ENCODE measurements at places on chromosomes 12 and 14. TPM values are rescaled to one million over a fixed set of nuclear protein-coding genes. Genes with fewer than 3 reads are reported as not detected.

GRCh38 chr12:44640427-44641190 lies 235.5 kb downstream of the NELL2 start:
- no peak for DNase-seq

DNA sequence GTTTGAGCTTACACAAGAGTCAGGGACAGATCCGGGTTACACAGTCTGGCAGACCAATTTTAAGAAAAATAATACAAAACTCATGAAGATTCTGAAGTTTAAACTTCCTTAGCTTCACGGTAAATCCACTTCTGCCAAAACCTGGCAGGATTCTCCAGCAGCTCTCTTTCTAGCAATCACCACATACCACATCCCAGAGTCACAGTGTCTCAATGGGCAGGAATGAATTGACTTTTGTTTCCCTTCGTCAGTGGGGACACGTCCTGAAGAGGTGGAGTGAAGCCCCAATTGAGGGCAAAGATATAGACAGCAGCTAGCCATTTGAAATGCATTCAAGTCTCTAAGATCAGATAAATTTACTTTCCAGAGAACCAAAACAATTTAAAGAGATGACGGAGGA lies 117.1 kb upstream of the ARHGAP5 start:
- DNase-seq: no peak

- no peak for DNase-seq
Measured at GRCh38 chr12:67524861-67525616, 123.5 kb upstream of the DYRK2 start.

SOX5 gene
- 9.0 TPM for polyA plus RNA-seq

TOX4 gene
- polyA plus RNA-seq: 61.7 TPM

DNA sequence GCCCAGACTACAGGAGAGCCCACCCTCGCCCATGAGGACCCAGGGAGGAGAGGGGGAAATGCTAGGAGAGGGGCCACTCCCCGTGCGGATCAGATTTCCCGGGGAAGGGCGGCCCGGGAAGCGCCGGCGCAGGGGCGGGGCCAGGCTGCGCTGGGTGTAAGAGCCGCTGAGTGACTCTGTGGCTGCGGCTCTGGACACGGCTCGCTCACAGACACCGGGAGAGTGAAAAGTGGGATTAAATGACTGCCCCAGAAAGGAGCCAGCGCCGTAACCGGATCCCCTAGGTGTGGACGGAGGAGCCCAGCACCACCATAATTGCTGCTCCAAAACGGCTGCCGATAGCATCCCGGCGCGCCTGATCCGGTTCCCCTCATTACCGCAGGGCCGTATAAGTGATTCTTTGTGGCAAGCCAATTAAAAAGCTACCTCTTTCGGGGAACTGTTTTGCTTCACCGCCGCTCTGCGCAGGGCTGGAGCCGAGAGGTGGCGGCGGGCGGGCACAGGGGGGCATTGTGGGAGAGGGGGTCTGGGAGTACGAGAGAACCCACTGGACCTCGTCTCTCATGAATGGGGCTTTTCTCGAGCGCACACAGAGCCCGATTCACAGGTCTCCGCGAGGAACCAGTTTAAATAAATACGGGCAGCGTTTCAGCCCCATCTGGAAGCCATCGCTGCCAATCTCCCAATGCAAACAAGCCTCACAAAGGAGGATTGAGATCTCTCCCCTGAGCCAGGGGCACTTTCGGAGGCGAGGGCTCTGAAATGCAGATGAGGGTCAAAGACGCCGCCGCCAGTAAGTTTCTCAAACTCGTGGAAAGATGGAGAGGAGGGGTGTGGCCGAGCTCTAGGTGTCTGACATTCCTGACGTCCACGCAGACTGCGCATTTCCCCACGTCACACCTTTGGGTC lies 2.5 kb downstream of the COL2A1 start:
- no peak for DNase-seq

PTHLH gene
- polyA plus RNA-seq: 0.84 TPM

PRKD1 gene
- polyA plus RNA-seq: 23.3 TPM

CCDC184 gene
- polyA plus RNA-seq: 0.34 TPM

MEG3 gene
- 172 TPM for polyA plus RNA-seq

KCNK10 gene
- polyA plus RNA-seq: 0.24 TPM

TSHR gene
- polyA plus RNA-seq: not detected

Measured in left renal pelvis (tissue), 4 donors.